ENCODE measurements at places on chromosomes 1 and 21. TPM values are rescaled to one million over a fixed set of nuclear protein-coding genes. Genes with fewer than 3 reads are reported as not detected.

SYCP1 gene
- not detected for total RNA-seq

SERINC2 gene
- 25.8 TPM for total RNA-seq

MECR gene
- 26.5 TPM for total RNA-seq

PRELP gene
- total RNA-seq: not detected

PCBP3 gene
- total RNA-seq: 0.23 TPM

AHDC1 gene
- 10.4 TPM for total RNA-seq

SPATA21 gene
- not detected for total RNA-seq

FHAD1 gene
- 0.33 TPM for total RNA-seq

ELAPOR1 gene
- total RNA-seq: not detected

KCNK1 gene
- 0.53 TPM for total RNA-seq

GRCh38 chr1:226634166-226634588 lies 85.6 kb downstream of the STUM start:
- peak; percentile 66 for DNase-seq

- DNase-seq: no peak
Observed at GRCh38 chr1:6666696-6667095, 34.9 kb downstream of the DNAJC11 start.

DNA sequence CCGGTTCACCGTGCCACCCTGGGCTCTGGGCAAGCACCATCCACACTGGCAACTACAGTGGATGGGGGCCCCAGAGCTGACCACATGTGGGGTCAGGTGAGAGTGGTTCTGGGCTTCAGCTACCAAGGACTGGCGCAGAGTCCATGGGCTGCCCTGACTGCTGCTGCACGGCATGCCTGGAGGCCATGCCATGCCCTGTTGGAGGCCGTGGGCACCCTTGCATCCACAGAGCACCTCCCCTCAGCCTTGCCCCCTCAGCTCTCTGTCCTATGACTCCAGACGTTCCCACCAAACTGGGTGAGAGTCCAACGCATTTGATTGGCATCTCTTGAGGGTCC lies 15.5 kb downstream of the MORN1 start:
- DNase-seq: no peak

- DNase-seq: no peak
Observed at GRCh38 chr1:7350804-7351203, 420.3 kb upstream of the VAMP3 start.

GRCh38 chr1:112308716-112309115 lies 87.3 kb upstream of the CTTNBP2NL start:
- no peak for DNase-seq

GRCh38 chr1:19081218-19081893 lies 124.9 kb upstream of the IFFO2 start:
- no peak for DNase-seq

DNA sequence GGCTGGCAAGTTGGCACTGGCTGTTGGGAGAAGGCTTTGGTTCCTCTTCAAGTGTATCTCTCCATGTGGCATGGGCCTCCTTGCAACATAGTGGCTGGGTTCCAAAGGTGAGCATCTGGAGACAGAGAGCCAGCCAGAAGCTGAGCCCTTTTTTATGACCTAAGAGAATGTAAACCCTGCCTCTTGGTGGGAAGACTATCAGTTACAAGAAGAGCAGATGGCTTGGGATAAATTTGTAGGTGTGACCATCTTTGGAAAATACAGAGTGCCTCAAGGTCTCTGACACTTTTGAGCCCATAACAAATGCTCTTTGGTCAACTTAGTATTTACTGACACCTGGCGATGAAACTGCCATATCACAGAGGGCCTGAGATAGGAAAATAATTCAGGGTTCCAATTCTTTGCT lies 31.4 kb upstream of the PRELP start:
- peak; percentile 39 for DNase-seq

DNA sequence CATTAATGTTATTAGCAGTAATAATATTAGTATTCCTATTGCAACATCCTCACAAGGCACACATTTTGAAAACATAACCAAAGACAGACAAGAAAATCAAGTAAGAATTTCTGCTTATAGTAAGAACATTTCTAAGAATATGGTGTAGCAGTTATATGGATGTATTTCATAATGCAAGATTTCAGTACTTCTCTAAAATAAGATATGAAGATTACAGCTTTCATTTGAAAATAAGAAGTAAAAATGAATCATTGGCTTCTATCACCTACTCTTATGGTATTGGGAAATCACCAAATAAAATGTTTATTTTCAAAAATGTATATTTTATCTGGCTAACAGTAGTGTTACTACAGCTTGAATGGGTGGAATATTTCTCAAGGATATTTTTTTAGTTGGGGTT lies 103.8 kb upstream of the USP25 start:
- no peak for DNase-seq

- no peak for DNase-seq
Observed at GRCh38 chr1:45772971-45773370, 22.5 kb upstream of the IPP start.

GRCh38 chr21:44846485-44847260 lies 26.8 kb downstream of the PTTG1IP start:
- no peak for DNase-seq

- DNase-seq: no peak
Observed at GRCh38 chr1:95073446-95073845, 695 bp upstream of the ALG14 start.

DNA sequence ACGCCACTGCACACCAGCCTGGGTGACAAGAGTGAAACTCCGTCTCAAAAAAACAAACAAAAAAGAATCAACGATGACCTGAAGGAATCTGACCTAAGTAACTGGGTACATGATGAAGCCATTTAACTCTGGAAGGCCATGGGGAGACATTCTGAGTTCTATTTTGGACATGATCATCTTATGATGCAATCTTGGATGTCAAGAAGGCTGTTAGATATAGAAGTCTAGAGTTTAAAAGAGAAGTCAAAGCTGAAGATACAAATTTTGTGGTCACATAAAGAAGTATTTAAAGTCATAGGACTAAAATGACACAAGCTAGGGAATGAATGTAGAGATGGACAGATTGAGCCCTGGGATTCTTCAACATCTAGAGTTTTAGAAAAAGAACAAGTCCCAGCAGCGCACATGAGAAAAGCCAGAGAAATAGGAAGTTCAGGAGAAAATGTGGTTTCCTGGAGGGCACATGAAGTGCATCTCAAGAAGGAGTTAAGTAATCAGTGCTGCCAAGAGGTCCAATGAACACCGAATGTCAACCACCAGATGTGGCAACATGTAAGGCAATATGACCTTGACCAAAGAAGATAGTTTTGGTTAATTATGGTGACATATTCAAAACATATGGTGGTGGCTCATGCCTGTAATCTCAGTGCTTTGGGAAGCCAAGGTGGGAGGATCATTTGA lies 26.8 kb downstream of the ELK4 start:
- DNase-seq: no peak

DNA sequence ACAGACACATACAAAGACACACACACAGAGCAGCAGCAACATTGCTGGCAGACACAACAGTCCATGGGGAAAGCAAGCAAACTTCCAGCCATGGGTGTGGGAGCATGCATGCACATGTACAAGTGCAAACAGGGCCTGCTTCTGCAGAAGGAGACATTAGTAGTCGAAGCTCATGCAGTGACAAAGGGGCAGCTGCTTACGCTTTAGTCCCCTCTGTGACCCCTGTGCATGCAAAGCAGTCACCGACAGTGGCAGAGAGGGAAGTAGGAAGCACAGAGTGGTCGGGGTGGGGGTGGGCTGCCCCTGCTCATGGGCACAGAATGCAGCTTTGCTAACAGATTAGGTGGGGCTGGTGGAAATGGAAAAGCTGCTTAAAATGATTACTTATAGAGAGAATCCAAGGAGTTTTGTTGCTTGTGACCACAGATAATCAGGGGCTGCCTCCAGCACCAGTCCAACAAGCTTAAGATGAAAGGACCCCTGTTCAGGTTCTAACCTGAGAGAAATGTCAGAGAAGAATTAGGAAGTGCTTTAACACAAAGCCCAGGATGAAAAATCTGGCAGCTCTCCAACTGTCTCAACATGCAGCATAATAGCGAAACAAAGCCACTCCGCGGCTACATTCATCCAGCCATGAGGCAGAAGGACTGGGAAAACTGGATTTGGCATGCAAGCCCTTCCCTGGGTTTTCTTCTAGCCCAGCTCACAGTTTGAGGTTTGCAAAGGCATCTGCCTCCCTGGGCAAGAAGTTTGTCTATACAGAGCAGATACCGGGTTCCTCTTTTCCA lies 378.9 kb downstream of the KCNH1 start:
- no peak for DNase-seq

GRCh38 chr1:236727521-236727920 lies 41.2 kb downstream of the ACTN2 start:
- no peak for DNase-seq

GRCh38 chr1:145601593-145601992 lies 6.2 kb upstream of the GPR89A start:
- no peak for DNase-seq

- DNase-seq: no peak
Observed at GRCh38 chr1:116170721-116171589, 59.8 kb downstream of the MAB21L3 start.

- peak; percentile 12 for DNase-seq
Observed at GRCh38 chr21:26405071-26405470, 168.0 kb downstream of the CYYR1 start.

DNA sequence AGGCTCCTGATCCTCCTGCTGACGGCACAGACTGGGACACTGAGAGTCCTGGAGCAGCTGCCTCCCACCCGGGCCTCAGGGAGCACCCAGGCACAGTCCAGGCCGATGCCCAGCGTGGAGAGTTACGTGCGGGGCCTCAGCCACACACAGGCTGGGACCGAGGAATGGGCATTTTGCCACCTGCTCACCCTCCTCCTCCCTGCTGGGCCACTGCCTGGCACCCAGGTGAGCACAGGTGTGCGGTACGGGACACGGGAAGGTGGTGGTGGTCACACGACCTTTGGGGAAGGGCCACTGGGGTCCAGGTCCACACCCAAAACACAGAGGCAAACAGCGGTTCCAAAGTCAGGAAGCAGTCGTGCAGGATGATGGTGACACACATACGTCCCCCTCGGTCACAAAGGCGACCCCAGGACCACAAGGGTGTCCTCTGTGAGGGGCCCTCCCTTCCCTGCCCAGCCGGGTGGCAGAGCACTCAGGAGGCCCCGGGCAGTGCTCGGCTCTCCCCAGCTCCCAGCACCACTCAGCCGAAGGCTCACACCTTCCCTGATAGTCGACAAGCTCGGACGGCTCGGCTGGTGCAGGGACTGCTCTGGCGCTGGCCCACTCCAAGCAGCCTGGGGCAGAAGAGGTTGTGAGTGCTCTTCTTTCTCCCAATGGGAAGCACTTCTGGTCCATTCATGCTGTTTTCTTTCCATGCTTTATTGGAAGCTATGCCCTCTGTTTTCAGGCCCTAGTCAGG lies 14.3 kb downstream of the MORN1 start:
- no peak for DNase-seq

DNA sequence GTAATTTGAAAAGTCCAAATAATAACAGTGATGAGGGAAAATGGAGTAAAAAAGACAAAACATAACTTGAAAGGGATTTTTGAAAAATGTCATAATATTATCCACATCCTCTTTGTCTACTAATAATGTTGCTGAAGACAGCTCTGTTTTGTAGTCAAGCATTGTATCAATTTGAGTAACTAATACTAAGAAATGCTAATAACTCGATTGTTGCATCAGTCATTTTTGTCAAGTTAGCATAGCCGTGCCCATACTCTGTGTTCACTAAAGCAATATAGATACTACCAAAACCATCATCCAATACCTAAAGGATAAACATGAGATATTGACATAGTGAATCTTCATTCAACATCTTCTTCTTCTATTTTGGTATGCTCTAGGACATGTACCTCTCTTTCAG lies 17.3 kb downstream of the PDC start:
- no peak for DNase-seq

- no peak for DNase-seq
Observed at GRCh38 chr1:182649041-182649440, 35.3 kb downstream of the RGS8 start.

DNA sequence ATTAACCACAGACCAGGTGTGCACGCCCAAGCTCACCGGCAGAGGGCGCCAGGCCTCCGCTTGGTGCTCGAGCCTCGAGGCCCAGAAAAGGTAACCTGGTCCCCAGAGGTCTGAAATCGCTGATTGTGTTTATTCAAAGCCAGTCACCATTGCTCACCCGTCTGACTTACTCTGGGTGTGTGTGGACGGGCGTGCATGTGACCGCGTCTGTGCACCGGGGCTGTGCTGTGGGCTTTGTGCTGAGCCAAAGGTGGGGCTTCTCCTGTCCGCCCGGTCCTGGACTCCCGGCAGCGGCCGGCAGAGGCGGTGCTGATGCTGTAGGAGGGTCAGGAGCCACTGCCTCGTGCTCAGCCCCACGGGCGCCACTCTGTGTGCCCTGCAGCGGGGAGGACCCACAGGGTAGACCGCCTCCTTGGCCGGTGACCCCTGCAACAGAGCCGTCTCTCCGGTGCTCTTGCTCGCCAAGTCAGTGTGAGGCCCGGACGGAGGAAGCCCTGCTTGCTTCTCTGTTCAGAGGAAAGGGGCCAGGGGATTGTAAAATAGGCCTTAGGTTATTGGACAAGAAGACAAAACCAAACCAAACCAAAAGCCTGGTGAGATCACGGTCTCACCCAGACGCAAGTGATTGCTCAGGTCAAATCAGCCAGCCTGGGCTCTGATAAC lies 32.0 kb upstream of the BTG2 start:
- DNase-seq: peak; percentile 77

DNA sequence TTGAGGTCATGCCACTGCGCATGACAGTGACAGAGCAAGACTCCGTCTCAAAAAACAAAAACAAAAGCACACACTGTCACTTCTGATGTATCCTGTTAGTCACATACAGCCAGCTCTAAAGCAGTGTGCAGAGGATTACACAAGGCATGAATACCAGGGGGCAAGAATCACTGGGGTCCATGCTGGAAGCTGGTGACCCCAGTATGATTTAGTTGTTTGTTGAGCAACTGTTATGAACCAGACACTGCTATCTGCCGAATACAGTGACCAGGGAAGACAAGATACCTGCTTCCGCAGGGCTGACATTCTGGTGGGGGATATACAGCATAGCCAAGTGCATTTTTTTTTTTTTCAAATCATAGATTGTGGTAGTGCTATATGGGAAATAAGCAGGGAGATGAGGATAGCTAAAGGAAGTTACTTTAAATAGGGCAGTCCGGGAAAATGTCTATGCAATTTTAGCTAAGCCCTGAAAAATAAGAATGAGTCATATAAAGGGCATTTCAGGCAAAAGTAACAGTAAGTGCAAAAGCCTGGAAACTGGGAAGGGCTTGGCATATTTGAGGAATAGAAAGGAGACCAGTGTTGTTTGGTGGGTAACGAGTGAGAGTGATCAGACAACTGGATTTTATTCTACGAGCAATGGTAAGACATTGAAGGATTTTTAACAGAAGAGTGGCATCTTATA lies 69.7 kb downstream of the ADSS2 start:
- DNase-seq: peak; percentile 45

DNA sequence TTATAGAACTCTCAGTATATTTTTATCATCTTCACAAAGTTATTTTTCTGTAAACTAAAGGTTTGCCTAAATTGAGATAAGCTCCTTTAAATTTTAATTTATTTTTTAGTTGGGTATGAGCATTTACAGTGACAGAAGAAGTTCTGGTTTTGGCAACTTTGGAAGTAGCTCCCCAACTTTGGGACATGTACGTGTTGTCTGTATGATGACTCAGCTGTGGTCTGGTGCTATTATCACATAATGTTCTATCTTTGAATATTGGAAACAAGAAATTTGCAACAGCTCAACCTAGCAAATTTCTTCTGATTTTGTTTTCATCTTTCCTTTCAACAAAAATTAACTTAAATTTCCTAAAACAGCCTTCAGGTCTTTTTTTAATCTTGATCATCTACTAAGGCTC lies 46.6 kb upstream of the C1orf105 start:
- DNase-seq: no peak
